ENCODE measurements at places on chromosomes 4 and X.

GRCh38 chr4:56655209-56655626, 25.9 kb downstream of the HOPX start:
- DNase-seq = peak; percentile 38

DNA sequence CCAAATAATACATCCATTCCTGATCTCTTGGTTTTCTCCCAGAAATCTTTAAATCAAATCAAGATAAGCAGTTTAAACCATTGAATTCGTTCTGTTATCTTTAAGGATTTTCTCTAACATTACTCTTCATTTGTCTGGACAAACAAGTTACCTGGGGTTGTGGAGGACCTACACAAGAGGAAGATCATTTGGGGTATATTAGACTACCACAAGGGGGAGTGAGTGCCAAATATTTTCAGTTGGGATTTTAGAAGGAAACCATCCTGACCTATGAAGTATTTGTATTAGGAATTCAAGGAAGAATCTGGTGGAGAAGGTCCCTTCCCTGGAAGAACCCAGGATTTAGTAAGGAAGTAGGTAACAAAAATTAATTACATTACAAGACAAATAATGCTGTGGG, 12.0 kb upstream of the DCHS2 start:
- DNase-seq = no peak

DNA sequence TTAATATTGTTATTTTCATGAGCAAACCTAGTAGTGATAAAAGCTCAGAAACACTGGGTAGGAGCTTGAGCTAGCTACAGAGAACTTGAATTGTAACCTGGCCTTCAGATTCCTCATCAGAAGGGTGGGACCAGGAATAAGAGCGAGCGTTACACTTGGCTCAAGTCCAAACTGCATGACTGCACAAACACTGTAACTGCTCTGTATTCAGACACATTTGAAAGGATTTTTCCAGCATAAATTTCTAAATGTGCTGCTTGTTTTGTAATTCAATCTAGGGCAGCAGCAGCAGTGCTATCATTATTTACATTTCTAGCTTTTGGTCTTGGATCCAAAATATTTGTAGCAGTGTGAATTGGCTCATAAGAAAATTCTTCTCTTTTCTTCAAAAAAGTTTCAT, 133.0 kb upstream of the TMLHE start:
- DNase-seq = no peak

- no peak for DNase-seq
These were observed 49.3 kb downstream of the NPNT start for GRCh38 chr4:105944540-105944939.

DNA sequence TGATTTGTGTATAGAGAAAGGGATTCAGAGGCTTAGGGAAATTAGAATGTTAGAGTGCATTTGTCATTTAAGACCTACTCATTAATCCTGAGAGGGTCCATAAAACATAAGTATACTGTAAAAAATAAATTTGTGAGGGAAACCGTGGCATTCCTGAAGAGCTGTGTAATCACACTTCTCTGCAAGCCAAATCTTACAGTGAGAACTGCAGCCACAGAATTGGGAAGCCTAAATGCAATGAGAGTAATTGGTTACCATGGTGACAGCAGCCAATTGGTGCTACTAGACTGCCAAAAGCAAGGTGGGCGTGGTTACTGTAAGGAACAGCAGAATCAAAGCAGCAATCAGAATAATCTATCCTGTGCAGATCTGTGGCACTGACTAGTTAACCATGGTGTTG, 345.2 kb upstream of the GRID2 start:
- DNase-seq = no peak

All from activated naive CD4-positive, alpha-beta T cell treated with anti-CD3 and anti-CD28 coated beads, Interleukin-2, amount 10 ng/mL, durations not matched to agents 7 days and 5 days (primary cell).